ENCODE measurements at places on chromosomes 4 and X. TPM values are rescaled to one million over a fixed set of nuclear protein-coding genes. Genes with fewer than 3 reads are reported as not detected.

C1GALT1C1 gene
- 31.2 TPM for total RNA-seq

LANCL3 gene
- total RNA-seq = not detected

PHKA2 gene
- total RNA-seq = 14.4 TPM

ZXDA gene
- 1.6 TPM for total RNA-seq

FSTL5 gene
- not detected for total RNA-seq

CXXC4 gene
- total RNA-seq = not detected

SULT1E1 gene
- not detected for total RNA-seq

DLG3 gene
- total RNA-seq = 3.7 TPM
